GM13976 (cell line): ENCODE measurements at places on chromosomes 3 and 15.

GRCh38 chr15:62068071-62068809 is 1.5 kb downstream of the C2CD4A start:
- DNase-seq, result peak; percentile 44

GRCh38 chr3:195558602-195559001 is 15.5 kb upstream of the PPP1R2 start:
- no peak for DNase-seq

DNA sequence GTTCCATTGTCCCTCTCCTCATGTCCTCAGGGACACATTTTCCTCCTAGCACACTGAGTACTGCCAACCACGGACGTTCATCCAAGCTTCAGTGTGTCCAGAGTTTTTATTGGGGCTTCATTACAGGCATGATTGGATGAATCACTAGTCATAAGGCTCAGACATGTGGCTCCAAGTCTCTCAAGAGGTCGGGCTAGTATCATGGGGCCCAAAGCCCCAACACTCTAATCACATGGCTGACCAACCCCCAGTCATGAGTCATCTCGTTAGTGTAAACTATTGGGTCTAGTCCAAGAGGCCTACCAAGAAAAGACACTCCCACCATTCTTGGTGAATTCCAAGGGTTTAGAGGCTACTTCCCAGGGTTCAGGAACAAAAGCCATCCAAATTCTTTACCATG is 4.4 kb downstream of the TERC start:
- DNase-seq, result no peak

- no peak for DNase-seq
Observed at GRCh38 chr3:75938921-75939320, 153.6 kb upstream of the ZNF717 start.

GRCh38 chr15:67968564-67968963 is 85.6 kb upstream of the PIAS1 start:
- no peak for DNase-seq

- no peak for DNase-seq
Observed at GRCh38 chr3:50450209-50450921, 53.1 kb downstream of the CACNA2D2 start.

DNA sequence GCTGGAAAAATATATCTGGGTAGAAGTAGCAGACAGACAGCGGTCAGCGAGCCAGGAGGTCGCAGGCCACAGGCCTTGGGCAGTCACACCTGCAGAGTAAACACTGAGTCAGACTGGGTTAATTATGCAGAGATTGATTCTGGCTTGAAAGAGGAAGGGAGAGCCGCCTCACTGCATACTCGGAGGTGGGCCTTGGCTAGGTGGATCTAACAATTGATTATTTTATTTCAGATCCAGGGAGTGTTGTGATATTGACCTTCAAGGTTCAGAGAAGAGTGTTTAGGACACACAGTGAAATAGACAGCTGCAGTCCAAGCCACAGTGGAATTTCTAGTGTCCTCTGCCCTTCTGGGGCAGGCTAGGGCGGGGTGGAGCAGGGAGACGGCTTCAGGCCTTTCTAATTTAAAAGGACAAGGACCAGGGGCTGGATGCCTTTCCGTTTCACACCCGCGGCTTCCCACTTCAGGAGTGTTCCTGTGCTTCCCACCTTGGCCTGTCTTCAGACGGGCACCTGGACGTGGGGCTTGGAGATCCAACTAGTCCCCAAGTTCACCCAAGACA is 237.3 kb downstream of the XXYLT1 start:
- DNase-seq, result peak; percentile 41

DNA sequence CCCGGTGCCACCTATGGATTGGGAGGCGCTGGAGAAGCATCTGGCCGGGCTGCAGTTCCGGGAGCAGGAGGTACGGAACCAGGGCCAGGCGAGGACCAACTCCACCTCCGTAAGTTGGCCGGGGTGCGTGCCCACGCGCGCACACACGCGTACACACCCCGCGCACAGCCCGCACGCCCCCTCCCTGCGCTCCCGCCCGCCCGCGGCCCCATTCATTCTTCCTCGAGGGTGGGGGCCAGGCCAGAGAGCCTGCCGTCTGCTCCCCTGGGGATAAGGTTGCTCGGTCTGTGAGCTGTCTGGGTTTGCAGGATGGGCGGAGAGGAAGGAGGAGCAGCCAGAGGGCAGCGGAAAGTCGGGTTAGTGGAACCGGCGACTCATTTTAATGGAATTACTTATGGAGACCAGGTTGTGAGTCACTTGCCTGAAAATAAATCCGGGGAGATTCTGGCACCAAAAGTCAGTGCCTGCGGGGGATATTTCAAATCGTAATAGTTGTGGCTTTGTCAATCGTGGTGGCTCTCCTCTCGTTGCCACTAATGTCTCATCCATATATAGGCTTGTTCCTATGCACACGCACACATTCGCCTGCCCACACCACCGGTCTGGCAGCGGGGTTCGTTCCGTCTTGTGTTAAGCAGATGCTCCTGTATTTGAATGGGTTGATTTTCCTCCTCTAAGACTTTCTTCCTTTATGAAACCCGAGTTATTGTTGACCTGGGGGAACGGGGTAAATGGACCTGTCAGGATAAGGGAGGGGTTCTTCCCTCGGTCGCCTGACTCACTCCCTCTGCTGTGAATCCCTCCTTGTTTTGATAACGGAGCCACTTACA is 223.4 kb upstream of the IL12A start:
- DNase-seq, result peak; percentile 40

DNA sequence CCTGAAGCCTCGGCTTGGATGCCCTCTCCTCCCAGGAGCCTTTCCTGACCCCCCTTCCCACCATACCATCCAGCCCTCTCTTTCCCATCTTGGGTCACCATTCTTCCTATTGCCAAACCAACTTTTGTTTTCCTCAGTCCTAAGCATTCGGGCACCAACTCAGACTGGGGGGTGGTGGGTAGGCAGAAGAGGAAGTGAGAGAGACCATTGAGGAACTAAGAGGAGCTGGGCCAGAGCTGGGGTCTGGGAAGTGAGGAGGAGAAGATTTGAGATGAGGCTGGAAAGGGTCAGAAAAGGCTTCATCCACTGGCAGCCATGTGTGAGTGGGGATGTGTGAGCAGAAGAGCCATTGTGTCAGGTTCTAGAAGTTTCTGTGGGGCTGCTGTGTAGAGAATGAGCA is 37.7 kb downstream of the TKT start:
- no peak for DNase-seq

GRCh38 chr15:74302821-74303359 is 64.6 kb downstream of the CYP11A1 start:
- peak; percentile 85 for DNase-seq

DNA sequence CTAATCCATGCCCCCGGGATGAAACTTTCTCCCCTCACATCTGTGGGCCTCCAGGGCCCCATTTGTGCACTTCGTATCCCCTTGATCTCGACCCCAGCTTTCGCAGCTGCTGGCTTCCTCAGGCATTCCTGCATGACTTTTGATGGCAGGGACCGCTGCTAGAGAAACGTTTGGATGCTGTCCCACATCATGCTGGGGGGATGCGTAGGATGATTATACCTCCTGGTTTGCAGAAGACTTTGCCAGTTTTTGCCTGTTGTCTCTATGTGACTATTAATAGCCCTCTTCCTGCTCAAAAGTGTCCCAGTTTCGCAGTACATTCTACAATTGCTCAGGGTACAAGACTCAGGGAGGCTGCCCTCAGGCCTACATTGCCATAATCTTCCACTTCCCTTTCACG is 10.4 kb upstream of the KCNAB1 start:
- DNase-seq, result no peak

DNA sequence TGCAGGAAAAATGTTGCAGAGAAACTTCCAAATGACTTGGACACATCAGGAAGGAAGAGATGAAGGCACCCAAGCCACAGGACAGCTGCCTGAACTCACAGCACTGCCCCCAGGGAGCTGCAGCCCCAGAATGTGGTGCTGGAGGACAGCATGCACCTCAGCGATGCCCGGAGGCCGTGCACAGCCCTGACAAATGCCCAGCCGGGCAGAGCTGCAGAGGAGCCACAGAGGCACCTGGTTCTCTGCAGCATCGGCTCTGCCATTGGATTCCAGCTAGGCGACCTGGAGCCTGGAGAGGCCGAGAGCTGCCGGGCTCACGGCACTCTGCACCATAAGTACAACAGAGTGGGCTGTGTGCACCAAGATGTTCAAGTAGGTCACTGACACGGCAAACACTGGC is 97.5 kb downstream of the OCA2 start:
- DNase-seq, result no peak

GRCh38 chr3:116020989-116021388 is 397.7 kb downstream of the GAP43 start:
- DNase-seq, result no peak

DNA sequence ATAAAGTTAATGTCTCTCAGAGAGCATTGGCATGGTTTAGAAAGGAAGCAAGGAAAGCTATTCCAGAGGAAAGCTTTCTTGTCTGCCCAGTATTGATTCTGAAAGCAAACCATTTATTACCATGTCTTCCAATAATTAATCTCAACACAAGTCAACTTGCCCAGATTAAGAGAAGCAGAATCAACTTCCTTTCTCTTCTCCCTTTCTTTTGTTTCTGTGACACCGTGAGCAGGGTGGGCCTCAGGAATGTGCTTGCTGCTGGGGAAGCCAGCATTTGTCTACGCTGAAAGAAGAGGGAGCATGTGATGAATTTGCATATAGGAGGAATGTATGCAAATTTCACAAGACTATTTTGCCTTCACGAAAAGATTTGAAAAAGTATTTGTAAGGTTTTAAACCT is 368.6 kb upstream of the ROPN1 start:
- no peak for DNase-seq

- DNase-seq, result no peak
Observed at GRCh38 chr3:127406309-127407025, 118.6 kb upstream of the PRR20G start.

- no peak for DNase-seq
Observed at GRCh38 chr3:158102242-158103080, 3.8 kb downstream of the SHOX2 start.

GRCh38 chr3:151687076-151687475 is 46.7 kb upstream of the AADACL2 start:
- no peak for DNase-seq

- no peak for DNase-seq
Observed at GRCh38 chr15:37695719-37696118, 238.7 kb upstream of the TMCO5A start.

DNA sequence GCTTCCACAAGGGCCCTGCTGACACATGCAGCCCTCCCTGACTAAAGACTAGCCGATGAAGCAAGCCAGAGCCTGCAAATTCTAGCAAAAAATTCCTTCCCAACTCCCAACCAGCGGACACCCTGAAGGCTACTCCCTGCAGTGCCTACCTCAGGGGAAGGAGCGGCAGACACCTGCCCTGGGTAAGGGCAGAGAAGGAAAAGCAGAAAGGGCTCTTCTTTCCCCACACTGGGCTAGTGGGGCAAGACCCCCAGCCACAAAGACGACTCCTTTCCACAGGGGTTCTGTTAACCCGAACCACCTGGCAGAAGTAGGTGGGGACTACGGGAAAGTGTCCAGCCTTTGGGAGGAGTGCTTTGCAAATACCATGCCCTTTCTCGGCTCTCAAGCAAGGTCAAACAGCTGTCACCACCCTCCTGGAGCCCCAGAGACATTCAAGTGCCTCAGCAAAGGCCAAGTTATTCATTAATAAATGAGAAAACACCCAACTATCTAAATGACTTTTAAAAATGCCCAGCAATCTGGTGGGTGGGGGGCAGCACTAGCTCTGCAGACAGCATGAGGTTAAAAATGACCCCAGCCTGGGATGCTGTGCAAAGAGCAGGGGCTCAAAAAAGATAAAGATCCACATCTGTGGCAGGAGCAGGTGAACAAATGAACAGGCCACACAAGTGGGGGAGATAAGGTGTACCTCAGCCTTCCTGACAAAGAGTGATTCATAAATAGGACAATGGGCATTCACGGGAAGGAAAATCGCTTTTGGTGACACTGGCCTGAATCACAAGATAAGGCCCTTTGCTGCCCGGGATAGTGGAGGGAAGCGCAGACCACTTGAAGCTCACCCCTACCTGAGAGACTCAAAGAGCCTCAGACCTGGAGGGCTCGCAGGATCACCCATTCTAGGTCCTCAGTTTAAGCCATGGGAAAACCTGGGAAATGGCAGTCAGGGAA is 33.0 kb downstream of the CCDC12 start:
- DNase-seq, result no peak

DNA sequence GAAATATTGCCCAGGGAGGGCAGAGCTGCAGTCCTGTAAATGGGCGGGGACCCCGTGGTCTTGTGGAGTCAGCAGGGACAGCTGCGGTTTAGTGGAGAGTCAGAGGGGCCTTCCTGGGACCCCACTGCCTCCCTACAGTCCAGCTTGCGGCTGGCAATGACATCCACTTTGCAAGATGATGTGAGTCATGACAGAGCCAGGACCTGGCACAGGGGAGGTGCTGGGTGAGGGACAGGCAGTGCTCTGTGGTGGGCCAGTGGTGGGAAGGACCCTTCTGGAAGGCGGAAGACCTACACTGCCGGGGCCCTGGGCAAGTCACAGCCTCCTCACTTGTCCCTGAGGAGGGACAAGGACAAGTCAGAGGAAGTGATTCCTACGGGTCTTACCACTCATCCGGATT is 17.8 kb downstream of the APBA2 start:
- no peak for DNase-seq

DNA sequence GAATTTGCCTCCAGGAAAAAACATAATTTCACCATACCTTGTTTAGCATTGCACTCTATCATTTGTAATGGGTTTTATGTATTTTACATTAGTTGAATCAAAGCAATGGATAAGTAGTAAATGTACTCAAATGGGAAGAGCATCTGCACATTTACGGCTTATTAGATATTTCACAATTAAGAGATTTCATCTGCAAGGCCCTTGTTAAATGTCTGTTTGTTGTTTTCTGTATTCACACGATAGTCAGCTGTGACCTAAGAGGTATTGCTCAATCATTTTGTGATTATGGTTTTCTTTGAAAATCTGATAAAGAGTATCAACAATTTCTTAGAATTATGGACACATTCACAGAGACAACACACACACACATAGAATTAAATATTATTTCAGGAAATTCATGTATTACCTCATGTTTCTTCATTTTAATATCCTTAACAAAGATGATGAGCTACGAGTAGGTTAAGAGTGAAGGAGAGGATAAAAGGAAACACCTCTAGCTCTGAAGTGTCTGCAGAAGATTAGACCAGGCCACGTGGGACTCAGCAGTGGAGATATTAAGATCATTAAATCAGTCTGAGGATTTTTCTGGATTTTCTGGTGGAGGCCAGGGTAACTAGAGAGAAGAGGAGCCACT is 121.9 kb upstream of the POU1F1 start:
- DNase-seq, result no peak

DNA sequence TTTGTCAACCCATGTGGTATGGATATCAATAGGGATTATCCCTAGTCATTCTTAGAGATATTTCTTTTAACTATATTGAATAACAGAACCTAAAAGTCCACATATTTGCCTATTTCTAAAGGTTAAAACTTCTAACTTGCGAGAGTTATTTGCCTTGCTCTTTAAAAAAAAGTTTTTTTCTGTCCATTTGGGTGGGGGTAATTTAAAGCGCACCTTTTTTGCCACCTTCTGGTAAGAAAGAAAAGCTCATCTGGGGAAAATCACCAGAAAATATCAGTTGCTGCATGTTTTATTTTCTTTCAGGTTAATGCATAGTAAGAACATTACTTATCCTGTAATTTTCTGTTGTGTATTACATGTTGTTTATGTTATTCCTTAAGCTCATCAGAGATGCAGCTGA is 242.0 kb upstream of the GOLGA6L4 start:
- DNase-seq, result no peak
